ENCODE measurements at places on chromosomes 13 and 19.

DNA sequence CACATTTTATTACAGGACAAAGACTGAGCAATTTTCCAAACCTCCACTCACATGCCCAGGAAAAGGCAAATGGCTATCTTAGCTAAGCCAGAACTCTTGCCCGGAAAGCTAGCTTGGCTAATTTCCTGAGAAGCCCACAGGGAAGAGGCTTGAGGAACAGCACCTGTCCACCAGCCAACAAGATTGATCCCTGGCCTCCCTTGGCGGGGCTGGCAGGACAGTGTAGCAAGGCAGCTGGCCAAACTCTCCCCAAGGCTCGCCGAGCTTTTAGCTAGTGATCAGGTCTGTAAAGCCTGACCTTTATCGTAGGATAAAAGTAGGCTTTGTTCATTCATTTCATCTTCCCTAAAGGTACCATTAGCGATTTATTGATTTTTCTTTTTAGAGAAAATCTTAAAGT is 101.4 kb downstream of the UQCRFS1 start:
- DNase-seq, result no peak

- DNase-seq, result no peak
Observed at GRCh38 chr19:14562660-14563589, 8.9 kb downstream of the NDUFB7 start.

DNA sequence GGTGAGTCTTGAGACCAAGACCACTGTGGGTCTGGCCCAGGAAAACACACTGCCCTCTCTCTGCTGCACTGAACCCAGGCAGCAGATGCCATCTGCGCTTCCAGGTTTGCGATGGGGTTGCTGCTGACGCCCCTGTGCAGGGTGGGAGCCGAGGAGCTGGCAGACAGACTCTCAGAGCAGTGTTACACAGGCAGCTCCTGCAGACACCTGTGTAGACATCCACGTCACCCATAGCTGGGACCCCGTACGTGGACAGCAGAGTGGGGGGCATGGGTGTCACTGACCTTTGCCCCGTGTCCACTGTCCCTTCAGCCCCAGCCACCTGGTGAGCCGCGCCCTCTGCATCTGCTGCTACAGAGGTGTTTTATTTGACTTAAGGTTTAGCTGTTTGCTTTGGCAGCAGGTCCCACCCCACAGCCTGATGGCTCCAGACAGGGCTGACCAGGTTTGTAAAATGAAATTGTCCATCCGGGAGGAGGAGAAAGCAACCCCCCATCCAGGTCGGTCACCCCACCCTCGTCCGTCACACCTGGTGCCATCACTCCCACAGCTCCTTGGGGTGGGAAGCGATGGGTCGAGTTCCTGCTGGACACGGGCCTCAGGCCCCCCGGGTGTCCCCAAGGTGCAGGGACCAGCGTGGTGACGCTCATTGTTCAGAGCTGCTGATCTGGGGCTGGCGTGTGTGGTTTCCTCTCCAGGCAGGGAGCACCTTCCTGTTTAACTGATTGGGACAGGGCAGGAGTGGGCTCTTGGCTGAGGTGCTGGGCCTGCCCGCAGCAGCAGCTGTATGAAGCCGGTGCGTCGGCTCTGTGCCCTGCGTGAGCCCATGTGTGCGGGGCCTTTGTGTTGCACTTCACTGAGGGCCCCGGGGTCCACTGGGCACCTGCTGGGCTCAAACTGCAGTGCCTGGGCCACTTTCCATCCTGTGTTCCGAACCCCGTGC is 28.4 kb downstream of the MCF2L start:
- DNase-seq, result no peak

- no peak for DNase-seq
Observed at GRCh38 chr13:31885994-31886393, 145.6 kb upstream of the FRY start.

- no peak for DNase-seq
Observed at GRCh38 chr19:6925801-6926751, 38.7 kb downstream of the ADGRE1 start.

- no peak for DNase-seq
Observed at GRCh38 chr13:52852444-52852843, 4.0 kb upstream of the PCDH8 start.
